ENCODE measurements at places on chromosomes 3 and 15. TPM values are rescaled to one million over a fixed set of nuclear protein-coding genes. Genes with fewer than 3 reads are reported as not detected.

Gene GMPS
- 46.4 TPM for total RNA-seq

Gene TPRG1
- total RNA-seq: 18.9 TPM

Gene CCDC80
- 53.3 TPM for total RNA-seq

Gene NOX5
- 0.13 TPM for total RNA-seq

Gene SUSD5
- 1.1 TPM for total RNA-seq

Gene ZMYND10
- total RNA-seq: not detected

Gene CLRN1
- not detected for total RNA-seq

Gene GAP43
- total RNA-seq: not detected

Gene ROBO1
- 26.3 TPM for total RNA-seq

Gene STX19
- 5.8 TPM for total RNA-seq

Gene PLA2G4E
- total RNA-seq: 50.0 TPM

Gene RGMA
- total RNA-seq: 9.5 TPM

Gene IL17RC
- total RNA-seq: 95.5 TPM

Gene ERICH6
- total RNA-seq: not detected

Gene NUP210
- total RNA-seq: 3.9 TPM

Gene PIGZ
- 2.3 TPM for total RNA-seq

Gene GOLGA8T
- 0.17 TPM for total RNA-seq

Gene HRG
- 0.10 TPM for total RNA-seq

Gene UROC1
- total RNA-seq: not detected

Gene BDH1
- 56.3 TPM for total RNA-seq
